ENCODE measurements at places on chromosomes 16 and 17. TPM values are rescaled to one million over a fixed set of nuclear protein-coding genes. Genes with fewer than 3 reads are reported as not detected.
A peak's percentile ranks its signal among the peaks of the same experiment; 100 is the strongest.

MARVELD3 gene
- total RNA-seq, result not detected

GRCh38 chr17:70825321-70826125, 656.2 kb downstream of the KCNJ2 start:
- DNase-seq, result no peak

TPSG1 gene
- total RNA-seq, result not detected

DNA sequence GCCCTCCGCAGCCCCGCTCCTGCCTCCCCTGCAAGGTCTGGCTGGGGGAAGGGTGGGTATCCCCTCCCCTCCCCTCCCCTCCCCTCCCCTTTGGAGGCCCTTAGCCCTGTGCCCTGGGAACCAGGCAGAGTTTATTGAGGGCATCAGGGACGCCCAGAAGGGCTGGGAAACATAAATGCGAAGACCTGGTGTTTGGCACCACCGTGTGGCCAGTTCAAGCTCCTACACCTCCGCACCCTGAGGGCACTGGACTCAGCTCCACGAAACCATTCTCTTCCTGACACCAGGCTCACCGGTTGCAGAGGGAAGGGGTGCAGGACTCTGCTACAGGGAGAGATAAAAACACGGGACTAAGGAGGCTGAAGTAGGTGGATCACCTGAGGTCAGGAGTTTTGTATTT, 1.0 kb upstream of the AIPL1 start:
- DNase-seq, result peak; percentile 85

TNFRSF13B gene
- total RNA-seq, result not detected

- DNase-seq, result no peak
Observed at GRCh38 chr17:48144976-48145798, 37.6 kb downstream of the SNX11 start.

DNA sequence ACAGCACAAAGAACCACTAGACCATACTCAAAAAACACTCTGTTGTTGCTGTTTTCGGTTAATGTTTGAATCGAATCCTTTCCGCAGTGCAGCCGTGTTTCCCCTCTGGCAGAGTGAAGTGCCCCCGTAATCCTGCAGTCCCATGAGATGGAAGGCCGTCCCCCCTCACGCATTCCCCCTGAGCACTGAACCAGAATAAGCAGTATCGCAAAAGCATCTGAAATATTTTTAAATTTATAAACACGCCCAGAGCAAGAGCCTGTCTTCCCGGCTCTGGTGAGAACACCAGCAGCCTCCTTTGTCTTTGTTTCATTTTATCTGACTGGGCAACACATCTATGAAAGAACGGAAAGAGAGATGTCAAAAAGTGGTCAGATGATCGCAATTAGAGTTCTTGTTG, 121.0 kb upstream of the ADAMTS18 start:
- DNase-seq, result no peak

NOTUM gene
- not detected for total RNA-seq

DNA sequence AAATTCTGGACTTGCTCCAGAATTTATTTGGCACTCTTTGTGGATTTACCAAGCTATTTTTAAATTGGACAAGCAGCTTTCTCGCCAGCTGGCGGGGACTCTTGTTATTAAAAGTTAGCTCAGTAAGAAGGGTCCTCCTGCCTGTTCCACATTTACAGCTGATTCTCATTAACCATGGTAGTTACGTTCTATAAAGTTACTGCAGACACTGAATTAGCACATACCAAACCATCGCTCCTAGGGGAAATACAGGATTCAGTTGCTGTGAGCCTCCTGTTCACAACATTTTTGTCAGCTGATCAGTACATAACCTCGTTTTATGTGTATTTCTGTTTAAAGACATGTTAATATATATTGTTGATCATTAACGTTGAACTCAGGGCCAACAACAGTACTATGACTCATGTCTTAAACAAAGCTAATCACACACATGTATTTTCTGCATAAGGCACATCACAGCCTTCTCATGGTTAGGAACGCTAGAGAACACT, 4.2 kb downstream of the LDAF1 start:
- DNase-seq, result peak; percentile 25

ODAD4 gene
- total RNA-seq, result 0.25 TPM

JPT2 gene
- total RNA-seq, result 55.9 TPM

DNA sequence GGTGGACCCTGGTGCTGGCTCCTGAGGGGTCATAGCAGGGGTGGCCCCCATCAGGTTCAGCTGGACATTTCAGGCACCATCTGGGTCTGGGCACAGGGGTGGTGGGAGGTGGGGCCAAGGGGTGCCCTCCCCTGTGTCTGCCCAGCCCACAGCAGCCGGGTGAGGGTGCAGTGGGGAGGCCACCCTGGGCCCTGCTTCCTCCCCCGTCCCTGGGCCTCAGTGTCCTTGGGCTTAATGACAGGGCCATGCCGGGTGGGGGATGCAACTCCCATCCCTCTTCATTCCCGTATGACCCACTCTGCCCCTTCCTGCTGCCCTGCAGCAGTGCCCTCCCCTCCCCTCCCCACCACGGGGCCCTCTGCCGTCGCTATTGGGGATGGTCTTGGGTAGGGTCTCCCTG, 10.7 kb downstream of the CPNE7 start:
- DNase-seq, result no peak

- no peak for DNase-seq
Observed at GRCh38 chr16:79698341-79698753, 97.8 kb upstream of the MAF start.

- DNase-seq, result no peak
Observed at GRCh38 chr16:17305694-17306093, 165.1 kb downstream of the XYLT1 start.
